Breast epithelium (tissue), 4 donors: ENCODE measurements at places on chromosomes 7 and 10.

DNA sequence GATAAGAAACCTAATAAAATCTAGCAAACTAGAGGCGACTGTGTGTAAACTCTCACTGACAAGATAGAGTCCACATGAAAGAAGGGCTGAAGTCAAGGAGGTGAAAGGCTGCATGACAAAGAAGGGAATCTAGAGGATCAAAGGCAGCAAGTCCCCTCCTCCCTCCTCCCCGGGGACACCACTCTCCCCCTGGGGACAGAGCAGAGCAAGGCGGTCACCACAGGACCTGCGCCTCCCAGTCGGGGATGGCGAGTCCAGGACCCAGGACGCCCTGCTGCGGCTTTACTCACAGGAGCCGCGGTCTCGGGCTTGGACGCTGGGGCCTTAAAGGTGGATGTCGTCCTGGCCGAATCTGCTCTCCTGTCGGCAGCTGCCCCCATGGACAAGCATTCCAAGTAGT is 22.4 kb downstream of the BRI3 start:
- no peak for DNase-seq

DNA sequence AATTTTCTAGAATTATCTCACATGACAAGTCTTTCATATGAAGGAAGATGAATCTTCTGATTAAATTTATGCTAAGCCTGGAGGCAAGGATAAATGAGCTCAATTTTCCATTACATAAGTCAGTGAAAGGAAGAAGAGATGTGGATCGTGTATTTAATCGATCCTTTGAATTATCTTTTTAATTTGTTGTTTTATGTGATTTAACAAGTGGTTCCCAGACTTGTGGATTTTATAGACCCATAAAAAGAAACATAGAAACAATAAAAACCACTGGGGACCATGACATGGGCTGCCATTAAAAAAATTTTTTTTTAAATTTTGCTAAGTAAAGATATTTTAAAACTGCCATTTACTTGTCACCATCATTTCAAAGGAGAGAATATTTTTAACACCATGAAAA is 45.0 kb downstream of the SLK start:
- no peak for DNase-seq

DNA sequence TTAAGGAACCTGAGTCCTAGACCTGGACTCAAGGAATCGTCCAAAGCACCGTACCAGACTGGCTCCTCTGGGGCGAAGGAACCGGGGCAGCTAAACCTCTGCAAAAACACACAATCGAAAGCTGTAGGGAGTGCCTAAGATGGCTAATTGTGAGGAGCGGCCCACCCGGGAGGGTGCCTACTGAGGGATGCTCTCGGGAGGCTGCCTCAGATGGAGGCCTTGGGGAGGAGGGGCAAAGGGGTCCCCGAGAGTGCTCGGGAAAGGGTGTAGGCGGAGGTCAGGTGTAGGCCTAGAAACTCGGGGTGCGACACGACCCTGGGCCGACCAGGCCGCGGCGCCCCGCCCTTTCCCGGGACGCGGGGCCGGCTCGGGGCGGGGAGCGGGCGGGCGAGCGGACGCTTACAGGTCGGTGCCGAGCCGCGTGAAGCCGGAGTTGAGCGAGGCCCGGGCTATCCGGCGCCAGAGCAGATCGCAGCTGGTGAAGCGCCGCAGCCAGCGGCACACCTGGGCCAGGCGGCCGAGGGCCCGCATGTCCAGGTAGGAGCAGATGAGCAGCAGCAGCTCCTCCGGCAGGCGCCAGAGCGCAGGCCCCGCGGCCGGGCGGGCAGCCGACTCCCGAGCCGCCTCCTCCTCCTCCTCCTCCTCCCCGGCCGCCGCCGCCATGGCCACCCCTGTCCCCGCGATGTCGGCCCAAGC is 844 bp downstream of the FBXW4 start:
- DNase-seq, result peak; percentile 62

DNA sequence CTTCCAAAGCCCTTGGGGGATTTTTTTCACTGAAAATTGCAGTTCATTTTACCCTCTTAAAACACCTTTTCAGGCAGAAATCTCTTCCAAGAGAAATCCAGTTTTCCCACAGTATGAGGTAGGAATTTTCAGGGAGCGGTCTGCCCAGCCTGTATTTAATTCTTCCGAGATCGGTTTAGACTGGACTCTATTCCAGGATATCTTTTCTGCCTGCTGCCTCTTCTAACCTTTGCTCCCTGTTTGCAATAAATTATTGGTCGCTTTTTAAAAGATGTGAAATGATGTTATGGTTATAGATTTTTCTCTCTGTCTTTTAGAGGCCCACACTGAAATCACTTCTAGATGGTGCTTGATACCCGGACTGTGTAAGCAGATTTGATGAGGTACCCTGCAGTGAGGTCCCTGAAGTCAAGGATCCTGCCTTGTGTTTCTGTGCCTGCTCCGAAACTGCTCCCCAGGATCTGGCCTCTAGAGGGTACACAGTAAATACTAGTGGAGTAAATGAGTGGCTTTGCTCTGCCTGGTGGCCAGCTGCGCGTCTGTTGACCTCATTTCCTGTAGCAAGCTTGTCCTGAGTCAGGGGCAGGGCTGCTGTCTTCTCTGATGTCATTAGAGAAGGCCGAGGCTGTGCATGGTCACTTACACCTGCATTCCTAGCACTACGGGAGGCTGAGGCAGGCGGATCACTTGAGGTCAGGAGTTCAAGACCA is 191.6 kb downstream of the FANK1 start:
- no peak for DNase-seq

- no peak for DNase-seq
These were observed 297.9 kb upstream of the FZD1 start for GRCh38 chr7:90966346-90966745.

DNA sequence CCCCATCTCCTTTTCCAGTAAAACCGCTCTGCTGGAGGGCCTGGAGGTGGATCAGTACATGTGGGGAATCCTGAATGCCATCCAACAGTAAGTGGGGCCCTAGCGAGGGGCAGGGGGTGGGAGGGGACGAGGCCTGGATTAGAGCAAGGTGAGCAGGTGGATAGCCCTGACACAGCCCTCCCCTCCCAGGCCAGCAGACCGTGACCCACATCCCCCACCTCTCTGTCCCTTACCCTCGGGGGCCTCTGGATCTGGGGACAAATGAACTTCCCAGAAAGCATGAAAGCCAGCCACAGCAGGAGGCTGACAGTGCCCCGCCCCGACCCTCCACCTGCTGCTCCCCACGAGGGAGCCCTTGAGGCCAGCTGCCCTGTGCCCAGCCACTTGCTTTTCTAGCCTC is 41.8 kb upstream of the PPIF start:
- no peak for DNase-seq

DNA sequence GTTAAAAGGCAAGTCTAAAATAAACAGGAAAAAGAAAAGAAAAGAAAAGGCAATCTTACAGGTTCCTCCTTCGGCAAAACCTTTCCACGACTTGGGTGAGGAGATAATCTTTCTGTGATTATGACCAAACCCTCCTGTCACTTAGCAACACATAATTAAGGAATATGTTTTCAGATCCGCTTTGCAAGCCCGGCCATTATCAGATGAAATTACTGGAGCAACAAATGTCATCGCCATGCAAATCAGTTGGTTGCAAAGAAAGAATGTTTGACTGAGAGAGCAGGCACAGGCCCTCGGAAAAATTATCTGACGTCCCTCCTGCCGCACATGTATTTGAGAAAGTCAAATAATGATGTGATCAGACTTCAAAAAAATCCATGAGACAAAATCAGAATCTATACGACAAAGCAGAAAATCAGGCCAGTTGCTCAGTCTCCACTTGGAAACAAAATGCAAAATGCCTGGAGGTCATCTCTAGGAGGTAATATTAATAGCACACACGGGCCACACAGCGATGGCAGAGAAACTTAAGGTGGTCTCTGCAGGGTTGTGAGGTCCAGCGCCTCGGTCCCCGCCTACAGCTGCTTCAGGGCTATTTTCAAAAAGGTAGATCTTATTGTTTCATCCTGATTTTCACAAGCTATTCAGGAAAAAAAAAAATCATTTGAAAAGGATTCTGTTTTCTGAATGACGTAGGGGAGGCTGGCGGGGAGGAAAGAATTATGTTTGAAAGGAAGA is 82.7 kb downstream of the ZRANB1 start:
- DNase-seq, result no peak

- DNase-seq, result no peak
These were observed 1.8 kb upstream of the GAD2 start for GRCh38 chr10:26214551-26215395.
